ENCODE measurements at places on chromosomes 4 and X.
A peak's percentile ranks its signal among the peaks of the same experiment; 100 is the strongest.

DNA sequence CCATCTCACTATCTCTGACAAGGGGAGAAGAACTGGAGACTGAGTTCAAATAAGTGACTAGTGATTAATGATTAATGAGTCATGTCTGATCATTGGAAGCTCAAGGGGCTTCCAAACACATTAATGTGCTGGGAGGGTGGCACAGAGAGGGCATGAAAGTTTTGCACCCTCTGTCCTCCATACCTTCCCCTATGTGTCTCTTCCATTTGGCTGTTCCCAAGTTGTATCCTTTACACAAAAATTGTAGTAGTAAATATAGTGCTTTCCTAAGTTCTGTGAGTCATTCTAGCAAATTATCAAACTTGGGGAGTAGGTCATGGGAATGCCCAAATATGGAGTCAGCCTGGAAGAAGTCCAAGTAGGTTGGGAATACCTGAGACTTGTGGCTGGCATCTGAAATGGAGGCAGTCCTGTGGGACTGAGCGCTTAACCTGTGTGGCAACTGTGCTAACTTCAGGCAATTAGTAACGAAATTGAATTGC, 4.1 kb upstream of the FAM200B start:
- no peak for DNase-seq

GRCh38 chr4:152944666-152945320, 8.7 kb downstream of the FHDC1 start:
- no peak for DNase-seq

DNA sequence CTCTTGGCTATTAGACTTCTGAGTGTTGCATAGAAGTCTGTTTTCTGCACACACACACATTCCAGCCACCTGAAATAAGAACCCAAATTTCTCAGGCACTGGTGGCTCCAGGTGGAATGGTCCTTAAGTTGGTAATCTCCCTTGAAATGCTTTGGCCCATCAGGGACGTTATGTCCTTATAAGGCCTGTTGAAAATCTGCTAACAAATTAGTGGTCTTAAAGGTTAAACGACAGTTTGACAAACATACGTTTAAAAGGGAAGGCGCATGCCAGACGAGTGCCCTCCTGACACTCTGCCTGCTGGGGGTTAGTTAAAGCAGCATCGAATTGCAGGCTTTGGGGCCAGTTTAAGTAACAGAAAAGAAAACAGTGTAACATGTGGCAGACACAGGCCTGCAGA, 125.0 kb downstream of the TBX22 start:
- DNase-seq, result no peak

DNA sequence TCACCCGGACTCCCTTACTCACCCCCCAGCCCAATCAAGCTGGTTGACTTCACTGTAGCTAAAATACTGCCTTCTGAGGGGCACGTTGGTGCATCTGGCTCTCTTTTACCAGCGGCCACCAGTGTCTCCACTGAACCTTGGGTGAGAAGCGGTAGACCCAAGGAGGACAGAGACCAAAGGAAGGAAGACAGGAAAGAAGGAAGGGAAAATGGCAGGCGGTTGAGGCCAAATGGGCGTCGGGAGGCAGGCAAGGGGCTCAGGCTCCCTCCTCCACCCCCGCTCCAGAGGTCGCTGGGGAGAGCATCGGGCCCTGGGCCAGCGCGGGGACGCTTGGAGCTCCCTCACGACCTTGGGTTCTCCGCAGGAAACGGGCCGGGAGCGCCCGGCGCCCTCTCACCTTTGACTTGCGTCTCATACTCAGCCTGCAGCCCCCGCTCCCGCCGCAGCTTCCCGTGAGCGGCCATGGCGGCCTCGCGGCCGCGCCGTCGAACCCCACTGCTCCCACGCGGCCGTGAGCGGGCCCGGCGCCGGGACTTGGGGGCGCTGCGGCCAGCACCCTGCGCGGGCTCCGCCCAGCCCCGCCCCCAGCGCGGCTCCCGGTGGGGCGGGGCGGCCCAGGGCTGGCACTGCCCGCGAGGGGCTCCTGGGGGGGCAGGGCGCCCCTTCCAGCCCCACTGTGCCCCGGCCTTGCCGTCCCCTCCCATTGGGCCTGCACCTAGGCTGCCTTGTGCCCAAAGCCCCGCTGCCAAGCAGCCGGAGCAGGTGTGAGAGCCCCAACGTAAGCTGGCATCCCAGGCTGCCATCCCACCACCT, at the start of gene ARHGAP4:
Gene ARHGAP4 (minus strand): TSS at position 526 of the 813 bp plus-strand sequence. CDS start 62 bp downstream, at position 464.
- DNase-seq, result peak; percentile 67

GRCh38 chr4:103289186-103289585, 91.0 kb upstream of the CENPE start:
- DNase-seq, result no peak

DNA sequence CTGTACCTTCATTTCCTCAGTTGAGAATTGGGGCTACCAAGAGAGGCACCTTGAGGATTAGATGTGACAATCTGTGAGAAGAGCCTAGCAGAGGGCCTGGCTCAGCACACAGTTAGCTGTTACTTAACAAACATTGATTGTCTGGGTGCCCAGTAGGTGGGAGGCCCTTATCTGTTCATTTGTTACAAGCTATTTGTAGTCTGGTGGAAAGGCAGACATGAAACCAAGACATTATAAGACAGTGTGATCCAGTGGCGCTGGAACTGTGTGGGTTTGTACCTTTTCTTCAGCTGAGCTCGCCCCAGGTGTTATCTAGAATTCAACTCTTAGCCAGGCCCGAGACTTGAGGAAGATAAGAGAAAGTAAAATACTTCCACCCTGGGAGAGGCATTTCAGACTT, 16.9 kb downstream of the AKAP4 start:
- DNase-seq, result no peak

DNA sequence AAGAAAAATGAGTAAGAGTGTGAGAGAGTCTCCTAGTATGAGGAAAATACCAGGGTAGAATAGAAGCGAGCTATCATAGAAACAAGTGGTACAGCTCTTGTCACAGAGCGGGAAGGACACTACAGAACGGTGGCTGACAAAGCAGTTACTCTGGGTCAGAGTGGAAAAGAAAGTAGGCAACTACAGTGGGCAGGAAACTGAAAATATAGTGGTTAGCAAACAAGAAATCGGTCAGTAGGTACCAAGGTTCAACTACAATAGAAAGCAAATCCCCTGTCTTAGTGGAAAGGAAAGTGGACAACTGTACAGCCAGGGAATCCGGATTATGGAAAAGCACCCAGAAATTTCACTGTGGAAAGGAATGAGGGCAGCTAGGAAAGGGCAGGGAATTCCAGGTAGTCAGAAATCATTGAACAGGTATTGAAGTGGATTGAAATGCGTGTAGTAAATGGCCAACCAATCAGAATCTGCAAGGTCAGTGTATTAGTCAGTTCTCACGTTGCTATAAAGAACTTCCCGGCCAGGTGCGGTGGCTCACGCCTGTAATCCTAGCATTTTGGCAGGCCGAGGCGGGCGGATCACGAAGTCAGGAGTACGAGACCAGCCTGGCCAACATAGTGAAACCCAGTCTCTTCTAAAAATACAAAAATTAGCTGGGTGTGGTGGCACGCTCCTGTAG, 219.6 kb upstream of the DIAPH2 start:
- DNase-seq, result no peak

DNA sequence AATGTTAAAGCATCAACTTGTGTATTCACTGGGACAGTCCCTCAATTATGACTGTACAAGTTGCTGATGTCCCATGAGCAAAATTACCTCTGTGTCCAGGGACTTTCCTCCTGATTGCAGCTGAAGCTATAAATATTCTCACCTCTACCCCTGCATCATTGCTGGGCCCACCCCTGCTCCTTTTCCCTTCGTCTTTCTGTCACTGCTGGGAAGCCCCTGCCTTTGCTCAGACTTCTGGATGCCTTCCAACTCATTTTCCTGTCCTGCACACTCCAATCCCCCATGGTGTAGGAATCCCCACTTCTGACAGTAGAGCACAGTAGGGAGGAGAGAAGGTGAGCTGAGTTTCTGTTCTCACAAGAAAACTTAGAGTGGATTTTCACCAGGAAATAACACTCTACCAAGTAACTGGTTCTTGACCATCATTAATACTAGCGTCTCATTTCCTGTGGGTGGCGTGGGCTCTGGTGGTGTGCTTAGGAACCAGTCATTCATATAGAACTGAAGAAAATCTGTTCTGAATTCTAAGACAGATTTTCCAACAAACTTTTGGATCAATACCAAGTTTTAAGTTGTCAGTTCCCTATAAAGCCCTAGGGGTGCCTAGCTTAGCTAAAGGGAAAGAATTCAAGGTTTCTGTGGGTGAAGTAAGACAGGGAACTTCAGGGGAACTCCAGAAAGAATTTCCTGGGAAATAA, 136.2 kb upstream of the MED14 start:
- DNase-seq, result peak; percentile 80

GRCh38 chr4:33411182-33411581, 2691.0 kb downstream of the PCDH7 start:
- DNase-seq, result no peak
